Stimulated activated CD4-positive, alpha-beta T cell treated with anti-CD3 and anti-CD28 coated beads, Interleukin-2, amount 100 ng/mL, for 4 hours (primary cell): ENCODE measurements at places on chromosomes 3 and 15.

DNA sequence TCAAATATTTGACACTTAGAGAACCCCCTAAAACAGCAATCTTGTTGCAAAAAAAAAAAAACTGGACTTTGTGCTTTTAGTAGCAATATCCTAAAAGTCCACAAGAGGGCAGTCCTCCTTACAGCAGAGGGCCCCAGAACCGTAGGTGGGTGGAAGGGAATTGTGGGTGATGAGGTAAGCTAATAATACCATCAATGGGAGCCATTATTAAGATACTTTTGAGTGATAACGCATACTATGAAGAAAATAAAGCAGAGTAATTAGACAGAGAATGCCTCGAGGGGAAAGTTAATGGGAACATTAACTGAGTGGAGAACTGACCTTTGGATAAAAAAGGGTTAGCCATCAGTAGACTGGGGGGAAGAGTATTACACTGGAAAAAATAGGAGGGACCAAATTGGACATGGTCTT is 229.9 kb downstream of the THRB start:
- DNase-seq: no peak

DNA sequence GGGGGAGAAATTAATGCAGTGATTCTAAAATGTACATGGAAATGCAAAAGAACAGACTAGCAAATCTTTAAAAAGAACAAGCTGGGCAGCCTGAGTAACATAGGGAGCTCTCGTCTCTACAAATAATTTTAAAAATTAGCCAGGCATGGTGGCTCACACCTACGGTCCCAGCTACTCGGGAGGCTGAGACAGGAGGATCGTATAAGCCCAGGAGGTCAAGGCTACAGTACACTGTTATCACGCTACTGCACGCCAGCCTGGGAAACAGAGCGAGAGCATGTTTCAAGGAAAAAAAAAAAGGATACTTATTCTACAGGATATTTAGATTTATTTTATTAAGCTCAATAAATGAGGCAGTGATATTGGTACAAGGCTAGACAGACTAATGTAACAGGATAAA is 40.9 kb downstream of the STAG1 start:
- no peak for DNase-seq

GRCh38 chr3:154139996-154140436 is 18.8 kb downstream of the ARHGEF26 start:
- no peak for DNase-seq

DNA sequence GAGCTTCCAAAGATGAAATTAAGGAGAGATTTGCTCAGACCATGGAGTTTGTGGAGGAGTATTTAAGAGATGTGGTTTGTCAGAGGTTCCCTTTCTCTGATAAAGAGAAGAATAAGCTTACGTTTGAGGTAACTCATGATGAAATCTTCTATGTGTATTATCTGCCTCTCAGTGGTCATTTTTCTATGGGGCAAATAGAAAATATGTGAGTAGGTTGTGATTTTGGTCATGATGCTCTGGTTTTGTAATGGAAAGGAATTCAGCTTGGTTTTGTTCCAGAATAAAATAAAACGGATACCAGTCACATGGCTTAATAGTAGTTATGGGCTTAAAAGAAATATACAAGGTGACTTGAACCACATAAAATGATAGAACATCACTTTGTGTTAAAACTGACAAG is 181.1 kb downstream of the ITPR1 start:
- no peak for DNase-seq

DNA sequence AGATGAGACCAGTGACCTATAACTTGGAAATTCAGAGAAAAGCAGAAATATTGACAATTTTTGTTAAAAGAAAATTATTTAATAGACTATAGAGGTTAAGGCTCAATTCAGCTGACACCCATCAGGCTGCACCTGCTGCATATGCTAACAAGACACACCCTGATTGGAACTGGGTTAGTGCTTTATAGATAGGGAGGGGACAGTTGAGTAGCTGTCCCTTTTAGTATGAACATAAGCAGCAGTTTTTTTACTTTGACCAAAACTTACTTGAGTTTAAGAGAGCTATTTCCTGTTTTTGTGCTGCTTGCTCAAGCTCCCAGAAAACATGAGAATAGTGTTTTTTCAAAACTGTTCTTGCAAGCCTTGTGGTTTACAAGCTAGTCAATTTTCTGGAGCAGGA is 292.6 kb downstream of the LRRC3B start:
- no peak for DNase-seq

DNA sequence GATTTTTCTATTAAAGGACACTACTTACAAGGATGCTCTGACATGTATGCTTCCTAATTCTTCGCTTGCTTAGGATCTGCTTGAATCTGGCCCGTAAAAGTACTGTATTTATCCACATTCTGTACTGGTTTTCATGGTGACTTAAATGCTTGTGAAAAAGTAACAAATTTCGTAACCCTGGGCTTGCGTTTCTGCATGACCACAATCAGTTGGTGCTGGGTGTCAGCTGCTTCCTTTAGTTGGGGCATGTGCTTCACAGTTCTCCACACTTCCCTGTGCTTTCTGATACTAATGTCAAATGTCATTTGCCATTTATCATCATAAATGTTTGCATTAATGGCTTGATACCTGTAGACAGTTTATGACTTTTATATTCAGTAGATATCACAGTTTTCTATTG is 218.4 kb upstream of the MLF1 start:
- DNase-seq: no peak

DNA sequence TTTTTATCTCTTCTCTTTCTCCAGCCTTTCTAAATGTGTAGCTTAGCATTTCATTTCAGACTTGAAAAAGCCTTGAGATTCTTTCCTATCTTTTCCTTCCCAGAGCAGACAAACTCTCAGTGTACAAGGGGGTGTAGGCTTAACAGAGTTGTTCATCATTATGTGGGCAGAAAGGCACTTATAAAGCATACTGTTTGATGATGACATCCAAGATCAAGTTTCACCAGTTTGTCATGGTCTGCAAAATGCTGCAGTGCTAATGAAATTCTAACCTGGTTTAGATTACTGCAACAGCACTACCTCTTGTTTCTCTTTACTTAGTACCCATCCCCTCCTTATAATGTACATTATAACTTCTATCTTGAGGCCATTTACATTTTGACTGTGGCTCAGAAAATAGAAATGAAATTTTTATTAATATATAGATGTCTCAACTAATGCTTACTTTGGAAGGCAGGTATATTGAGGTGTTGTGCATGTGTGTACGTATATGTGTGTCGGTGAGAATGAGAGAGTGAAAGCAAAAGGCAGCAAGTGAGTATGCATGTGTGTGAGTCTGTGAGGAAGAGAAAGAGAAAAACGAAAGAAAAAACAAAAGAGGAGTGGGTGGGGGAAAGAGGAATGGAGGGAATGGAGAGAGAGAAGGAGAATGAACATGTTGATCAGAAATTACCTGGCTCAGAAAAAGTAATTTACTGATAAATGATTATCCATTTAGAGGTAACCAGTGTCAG is 1043.6 kb downstream of the TUSC7 start:
- no peak for DNase-seq
